Lung (tissue), 17 donors: ENCODE measurements at places on chromosomes 6 and 20.

GRCh38 chr20:33732166-33732970 lies 572 bp downstream of the ZNF341 start:
- DNase-seq: peak; percentile 97

GRCh38 chr6:14822679-14823078 lies 423.2 kb upstream of the JARID2 start:
- peak; percentile 32 for DNase-seq

- no peak for DNase-seq
These were observed 59.8 kb downstream of the CDH4 start for GRCh38 chr20:61311656-61312387.

DNA sequence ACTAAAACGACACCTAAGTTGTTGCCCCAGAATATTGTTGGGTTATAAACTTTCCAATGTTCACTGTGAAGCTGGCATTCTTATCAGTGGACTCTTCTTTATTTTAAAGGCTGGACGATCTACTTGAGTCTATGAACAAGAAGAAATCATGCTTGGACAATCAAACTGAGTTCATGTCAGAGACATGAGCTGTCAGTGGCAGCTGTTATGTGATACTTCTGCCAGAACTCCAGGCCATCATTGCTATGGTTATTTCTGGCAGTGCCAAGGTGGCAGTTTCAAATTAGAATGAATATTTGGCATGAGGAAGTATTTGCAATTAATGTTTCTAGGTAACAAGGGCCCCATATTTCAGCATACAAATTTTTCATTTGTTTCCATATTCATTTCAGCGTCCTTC lies 417.3 kb downstream of the LMBRD1 start:
- no peak for DNase-seq

GRCh38 chr6:126388104-126388598 lies 48.2 kb downstream of the CENPW start:
- peak; percentile 65 for DNase-seq

GRCh38 chr6:135298455-135298854 lies 117.3 kb downstream of the MYB start:
- no peak for DNase-seq

- DNase-seq: no peak
These were observed 4.0 kb upstream of the UBD start for GRCh38 chr6:29563435-29563965.

DNA sequence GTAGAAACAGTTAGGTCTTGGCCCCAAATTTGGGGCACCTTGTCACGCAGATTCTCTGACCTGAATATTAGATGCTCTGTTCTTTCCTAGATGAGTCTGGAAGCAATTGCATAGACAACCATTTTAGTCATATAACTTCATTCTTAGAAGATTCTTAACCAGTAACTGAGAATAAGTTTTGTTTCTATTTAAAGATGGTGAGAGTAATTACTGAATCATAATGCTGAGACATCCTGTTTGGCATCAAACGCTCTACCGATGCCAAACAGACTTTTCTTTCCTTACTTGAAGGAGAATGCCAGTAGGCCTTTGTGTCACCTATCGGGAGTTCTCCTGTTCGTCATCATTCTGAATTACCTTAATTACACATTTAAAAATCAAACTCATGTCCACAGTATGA lies 131.6 kb upstream of the ID4 start:
- no peak for DNase-seq

GRCh38 chr20:35831971-35832370 lies 60.2 kb downstream of the PHF20 start:
- no peak for DNase-seq

GRCh38 chr20:17560344-17561074 lies 9.4 kb upstream of the DSTN start:
- no peak for DNase-seq
